ENCODE measurements at places on chromosomes 4 and X.

DNA sequence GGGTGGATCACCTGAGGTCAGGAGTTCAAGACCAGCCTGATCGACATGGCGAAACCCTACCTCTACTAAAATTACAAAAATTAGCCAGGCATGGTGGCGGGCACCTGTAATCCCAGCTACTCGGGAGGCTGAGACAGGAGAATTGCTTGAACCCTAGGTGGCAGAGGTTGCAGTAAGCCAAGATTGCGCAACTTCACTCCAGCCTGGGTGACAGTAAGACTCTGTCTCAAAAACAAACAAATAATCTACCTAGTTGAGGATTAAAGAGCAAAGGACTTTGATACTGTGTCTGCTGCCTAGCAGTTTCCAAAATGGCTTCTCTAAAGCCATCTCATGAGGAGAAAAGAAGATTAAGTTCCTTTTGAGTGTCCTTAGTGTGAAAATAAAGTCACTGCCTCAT is 37.8 kb downstream of the SMS start:
- DNase-seq, result no peak

- no peak for DNase-seq
Observed at GRCh38 chrX:51878056-51878455, 15.4 kb upstream of the MAGED1 start.

- no peak for DNase-seq
Observed at GRCh38 chrX:86329174-86329573, 180.9 kb downstream of the DACH2 start.

GRCh38 chr4:48667148-48667547 is 112.9 kb downstream of the FRYL start:
- no peak for DNase-seq

DNA sequence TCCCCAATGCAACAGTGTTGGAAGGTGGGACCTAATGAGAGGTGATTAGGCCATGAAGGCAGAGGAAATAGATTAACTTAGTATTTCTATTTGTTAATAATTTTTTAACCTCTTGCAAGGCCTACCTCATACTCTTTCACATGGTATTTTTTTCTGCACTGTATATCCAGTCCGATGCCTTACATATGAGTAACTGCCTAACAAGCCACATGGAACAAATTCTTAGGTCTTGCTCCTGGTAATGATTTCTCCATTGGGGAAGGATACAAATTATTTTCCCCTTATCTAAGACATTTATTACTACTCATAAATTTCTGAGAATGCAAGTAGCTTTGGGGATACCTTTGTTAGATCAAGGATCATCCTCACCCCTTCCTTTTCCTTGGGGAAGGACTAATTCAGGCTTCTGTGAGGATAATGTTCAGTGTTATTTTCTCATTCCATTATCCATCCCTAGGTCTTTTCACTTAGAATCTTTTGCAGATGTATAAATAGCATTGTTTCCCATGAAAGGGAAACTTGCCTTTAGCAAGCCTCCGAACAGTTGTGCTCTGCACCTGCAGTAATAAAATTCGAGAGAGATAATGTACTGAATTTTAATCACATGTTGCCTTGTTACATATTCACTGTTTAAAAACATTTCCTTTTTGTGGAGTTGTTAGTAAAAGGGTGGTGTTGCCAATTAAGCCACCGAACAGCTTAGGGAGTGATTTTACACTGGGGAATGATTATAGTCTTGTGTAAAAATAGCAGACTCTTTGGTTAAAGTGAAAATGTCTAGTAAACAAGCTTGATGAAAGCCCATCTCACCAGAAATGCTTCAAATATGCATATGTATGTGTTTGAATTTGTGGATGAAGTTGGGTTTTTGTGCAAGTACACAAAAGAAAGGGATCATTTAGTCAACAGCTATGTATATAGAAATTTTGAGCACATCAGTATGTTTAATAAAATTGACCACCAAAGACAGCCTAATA is 89.9 kb downstream of the CFAP299 start:
- no peak for DNase-seq

DNA sequence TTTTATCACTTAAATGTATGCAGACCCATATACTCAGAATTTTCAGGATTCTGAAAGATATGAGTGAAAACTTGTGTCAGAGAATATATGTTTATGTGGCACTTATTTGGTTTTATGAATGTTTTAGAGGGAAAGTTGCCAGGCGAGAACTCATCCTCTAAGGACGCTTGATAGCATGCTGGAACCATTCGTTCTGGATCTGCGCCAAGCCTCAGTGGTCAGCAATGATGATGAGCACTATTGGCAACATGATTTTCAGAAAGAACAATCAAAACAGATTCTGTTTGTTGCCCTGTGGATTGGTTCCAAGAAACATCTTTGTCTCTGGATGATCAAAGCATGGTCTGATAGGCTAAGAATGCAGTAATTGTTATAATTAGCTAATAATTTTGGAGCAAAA is 32.1 kb upstream of the RAPGEF2 start:
- peak; percentile 90 for DNase-seq

- DNase-seq, result peak; percentile 69
Observed at GRCh38 chr4:20430259-20430941, 178.7 kb downstream of the SLIT2 start.

DNA sequence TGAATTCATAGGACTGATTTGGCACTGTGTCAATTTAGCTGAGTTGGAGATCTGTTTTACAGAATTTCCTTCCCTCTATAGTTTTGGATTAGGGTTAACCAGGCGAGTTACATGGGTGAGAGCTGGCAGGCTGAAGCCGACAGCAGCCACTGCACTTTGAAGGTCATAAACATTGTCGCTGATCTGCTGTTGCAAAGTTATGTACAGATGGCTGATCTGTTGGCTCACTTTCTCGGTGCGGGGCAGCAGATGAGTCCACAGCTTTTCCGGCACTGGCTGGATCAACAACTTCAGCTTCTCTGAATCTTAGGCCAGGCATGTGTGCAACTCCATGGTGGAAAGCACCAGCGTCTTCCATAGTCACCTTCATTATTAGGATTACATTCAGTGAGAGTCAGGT is 173.7 kb downstream of the GPAT3 start:
- no peak for DNase-seq

- DNase-seq, result no peak
Observed at GRCh38 chr4:98890702-98891455, 38.1 kb downstream of the EIF4E start.

Measured in fibroblast of skin of scalp (primary cell).